ENCODE measurements at places on chromosomes 7 and 10. TPM values are rescaled to one million over a fixed set of nuclear protein-coding genes. Genes with fewer than 3 reads are reported as not detected.

GRCh38 chr7:27897001-27897400 is 157.0 kb downstream of the TAX1BP1 start:
- no peak for DNase-seq
- H3K27ac ChIP-seq: no peak overlapping the region
- H3K27me3 ChIP-seq: no peaks in the 10 kb centered on the region
- H3K4me1 ChIP-seq: peaks cover 5% of the 10 kb centered on the region

The GLI3 gene
- total RNA-seq: 5.4 TPM

The SUN3 gene
- not detected for total RNA-seq

- H3K4me3 ChIP-seq: no peak overlapping the region
- DNase-seq: peak; percentile 92
- H3K27me3 ChIP-seq: no peaks in the 10 kb centered on the region
Observed at GRCh38 chr7:128453836-128454804, 1.6 kb upstream of the HILPDA start.

Data from heart right ventricle (tissue), 16 donors.